ENCODE measurements at places on chromosomes 6 and 20.
A peak's percentile ranks its signal among the peaks of the same experiment; 100 is the strongest.

- no peak for DNase-seq
These were observed 5.2 kb upstream of the IL17A start for GRCh38 chr6:52180787-52181558.

DNA sequence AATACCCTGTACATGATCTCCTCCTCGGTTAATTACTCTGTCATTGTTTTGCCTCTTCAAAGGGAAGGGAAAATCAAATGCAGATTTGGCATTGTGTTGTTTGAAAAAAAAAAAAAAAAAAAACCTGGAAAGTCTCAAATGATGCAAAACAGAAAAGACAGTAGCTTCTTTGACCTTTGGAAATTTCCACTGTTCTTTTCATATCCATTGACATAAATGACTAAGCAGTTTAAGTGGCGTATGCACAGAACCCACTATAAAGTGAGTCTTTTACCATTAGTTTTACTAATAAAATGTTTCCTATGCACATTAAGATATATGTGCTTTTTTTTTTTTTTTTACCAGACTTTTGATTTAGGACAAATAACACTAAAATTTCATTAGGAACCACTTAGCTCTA, 704.3 kb downstream of the TFAP2A start:
- no peak for DNase-seq

DNA sequence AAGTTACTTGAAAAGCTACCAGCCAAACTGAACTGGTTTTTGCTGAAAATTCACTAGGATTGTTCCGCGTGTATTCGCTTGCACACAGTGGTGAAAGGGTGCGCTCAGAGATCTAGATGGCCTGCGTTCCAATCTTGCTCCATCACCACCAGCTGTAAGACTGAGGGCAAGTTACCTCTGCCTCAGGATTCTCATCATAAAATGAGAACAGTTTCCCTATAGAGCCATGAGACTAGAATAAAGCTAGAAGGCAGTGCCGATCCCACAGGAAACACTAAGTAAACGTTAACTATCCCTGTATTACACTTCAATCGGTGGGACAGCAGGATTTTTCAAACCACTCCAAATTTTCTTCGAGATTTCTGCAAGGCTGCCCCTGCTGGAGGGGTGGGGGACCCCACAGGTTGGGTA, 838 bp downstream of the AHCY start:
- no peak for DNase-seq

DNA sequence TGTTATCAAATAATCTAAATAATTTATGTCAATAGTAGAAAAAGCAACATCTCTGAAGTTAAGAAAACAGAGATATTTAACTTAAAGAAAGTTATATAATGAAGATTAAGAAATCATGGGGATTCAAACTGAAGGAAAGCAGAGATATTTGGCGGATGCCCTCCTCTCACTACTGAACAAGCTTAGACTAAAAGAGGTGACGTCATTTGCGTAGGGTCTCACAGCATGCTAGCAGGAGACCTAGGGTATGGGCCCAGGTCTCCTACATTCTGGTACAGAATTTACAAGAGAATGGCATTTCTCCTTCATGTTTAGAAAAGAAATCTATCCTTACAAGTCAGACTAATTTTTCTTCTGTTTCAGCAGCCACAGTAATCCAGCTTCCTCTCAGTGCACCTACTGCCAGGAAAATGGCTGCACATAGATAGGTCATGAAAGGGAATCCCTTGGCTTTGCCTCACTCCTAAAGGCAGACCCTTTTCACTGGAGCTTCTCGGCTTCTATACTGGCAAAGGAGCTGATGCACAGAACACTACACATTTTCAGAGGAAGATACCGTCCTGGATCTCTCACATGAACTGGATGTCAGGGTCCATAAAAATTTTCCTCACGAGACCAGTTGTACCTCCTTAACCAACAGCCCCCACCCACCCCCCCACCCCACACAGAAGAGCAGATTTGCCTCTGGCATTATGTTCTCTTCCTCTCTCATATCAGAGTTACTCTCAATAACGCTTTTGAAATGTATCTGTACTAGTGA, 41.8 kb upstream of the DST start:
- DNase-seq, result no peak

DNA sequence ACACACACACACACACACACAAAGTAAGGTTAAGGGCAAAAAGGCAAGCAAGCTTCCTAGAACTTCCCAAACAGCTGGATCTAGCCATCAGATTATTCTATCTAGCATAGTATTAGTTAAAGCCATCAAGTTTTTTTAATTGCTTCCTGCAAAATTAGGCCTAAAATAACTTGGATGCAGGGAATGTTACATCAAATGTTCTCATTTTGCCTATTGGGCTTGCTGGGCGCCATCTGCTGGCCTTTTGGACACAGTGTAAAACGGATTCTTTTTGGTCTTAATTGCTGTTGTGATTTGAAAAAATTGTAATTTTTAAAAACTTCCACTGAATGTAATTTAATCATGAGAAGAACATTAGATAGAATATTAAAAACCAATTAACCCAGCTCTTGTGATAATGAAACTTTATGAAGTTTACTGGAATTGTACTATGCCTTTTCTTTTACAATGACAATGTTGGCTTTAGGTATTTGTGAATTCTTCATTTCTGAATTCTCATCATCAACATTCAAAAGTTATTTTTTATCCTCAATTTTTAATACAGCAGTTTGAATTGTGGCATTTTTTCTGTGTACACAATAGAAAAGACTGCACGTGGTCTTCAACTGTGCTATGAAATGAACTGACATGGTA, 6.8 kb downstream of the MKKS start:
- peak; percentile 11 for DNase-seq

DNA sequence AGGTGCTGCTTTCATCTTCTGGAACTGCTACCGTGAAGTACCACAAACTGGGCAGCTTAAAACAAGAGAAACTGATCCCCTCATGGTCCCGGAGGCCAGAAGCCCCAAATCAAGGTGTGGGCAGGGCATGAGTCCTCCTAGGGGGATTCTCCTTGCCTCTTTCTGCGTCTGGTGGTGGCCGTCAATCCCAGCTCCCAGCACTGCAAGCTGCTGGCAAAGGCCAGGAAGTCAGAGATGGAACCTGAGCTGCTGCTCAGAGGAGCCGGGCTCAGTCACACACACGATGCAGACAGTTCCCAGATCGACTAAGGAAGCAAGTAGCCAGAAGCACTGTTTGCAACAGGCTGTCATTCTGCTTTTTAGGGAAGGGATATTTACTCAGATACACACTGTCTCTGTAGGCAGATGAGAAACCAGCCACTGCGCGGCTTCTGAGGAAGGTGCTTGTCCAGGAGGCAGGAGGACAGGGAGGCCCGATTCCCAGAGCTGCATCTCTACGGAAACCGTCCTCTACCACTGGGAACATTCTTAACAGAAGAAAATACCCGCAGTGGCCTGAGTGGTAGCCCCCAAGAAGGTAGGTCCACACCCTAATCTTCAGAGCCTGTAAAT, 15.5 kb downstream of the BHLHE23 start:
- DNase-seq, result no peak

DNA sequence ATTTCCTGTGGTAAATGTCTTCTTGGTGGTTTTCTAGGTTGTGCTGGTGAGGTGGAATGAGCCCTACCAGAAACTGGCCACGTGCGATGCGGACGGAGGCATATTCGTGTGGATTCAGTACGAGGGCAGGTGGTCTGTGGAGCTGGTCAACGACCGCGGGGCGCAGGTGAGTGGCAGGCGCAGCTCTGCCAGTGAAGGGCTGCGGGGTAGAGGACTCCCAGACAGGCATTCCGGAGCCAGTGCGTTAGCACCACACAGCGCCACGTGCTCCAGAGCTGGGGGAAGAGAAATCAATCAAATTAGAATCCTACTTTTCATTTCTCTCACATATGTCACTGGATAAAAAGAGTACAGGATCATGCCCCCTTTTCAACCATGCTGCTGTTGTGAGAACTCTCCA, 100.8 kb downstream of the TULP4 start:
- no peak for DNase-seq

- DNase-seq, result no peak
These were observed 52.8 kb upstream of the ZFAND3 start for GRCh38 chr6:37766717-37767116.

DNA sequence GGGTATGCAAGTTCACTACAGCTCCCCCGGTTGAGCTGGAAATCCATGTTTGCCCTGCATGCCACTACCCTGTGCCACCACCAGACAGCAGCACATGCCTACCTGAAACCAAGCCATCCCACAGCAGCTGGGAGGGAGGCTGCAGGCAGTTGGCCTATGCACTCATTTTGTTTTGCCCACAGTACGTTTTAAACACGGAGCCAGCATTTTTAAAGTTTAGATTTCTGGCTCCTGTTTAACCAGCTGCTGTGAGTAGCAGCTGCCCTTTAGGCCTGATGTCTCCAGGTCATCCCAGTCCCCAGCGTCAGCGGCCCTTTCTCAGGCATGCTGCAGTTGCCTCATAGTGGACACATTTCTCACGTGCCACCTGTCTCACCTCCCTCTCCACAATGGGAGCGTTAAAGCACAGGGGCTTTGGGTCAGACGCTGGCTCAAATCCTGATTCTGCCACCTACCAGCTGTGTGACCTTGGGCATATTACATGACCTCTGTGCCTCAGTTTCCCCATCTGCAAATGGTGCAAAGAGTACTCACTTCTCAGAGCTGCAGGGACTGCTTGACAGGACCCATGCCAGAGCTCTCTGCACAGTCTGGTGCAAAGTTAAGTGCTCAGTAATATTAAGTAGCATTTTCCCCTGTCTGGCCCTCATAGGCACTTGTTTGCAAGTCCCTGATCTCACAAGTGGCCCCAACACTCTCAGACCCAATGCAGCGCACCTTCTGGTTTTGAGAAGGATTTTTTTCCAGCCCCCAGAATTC, 8.2 kb upstream of the UBE2V1 start:
- DNase-seq, result peak; percentile 58

GRCh38 chr20:36573798-36574365, 485 bp downstream of the TGIF2 start:
- DNase-seq, result peak; percentile 25

- DNase-seq, result no peak
These were observed 87.1 kb upstream of the SULF2 start for GRCh38 chr20:47872341-47872740.

- DNase-seq, result no peak
These were observed 220.5 kb upstream of the SSTR4 start for GRCh38 chr20:22814471-22815205.

GRCh38 chr6:30074331-30075093, 1.1 kb downstream of the RNF39 start:
- DNase-seq, result no peak

- DNase-seq, result no peak
These were observed 772 bp downstream of the HINT3 start for GRCh38 chr6:125957391-125957693.

DNA sequence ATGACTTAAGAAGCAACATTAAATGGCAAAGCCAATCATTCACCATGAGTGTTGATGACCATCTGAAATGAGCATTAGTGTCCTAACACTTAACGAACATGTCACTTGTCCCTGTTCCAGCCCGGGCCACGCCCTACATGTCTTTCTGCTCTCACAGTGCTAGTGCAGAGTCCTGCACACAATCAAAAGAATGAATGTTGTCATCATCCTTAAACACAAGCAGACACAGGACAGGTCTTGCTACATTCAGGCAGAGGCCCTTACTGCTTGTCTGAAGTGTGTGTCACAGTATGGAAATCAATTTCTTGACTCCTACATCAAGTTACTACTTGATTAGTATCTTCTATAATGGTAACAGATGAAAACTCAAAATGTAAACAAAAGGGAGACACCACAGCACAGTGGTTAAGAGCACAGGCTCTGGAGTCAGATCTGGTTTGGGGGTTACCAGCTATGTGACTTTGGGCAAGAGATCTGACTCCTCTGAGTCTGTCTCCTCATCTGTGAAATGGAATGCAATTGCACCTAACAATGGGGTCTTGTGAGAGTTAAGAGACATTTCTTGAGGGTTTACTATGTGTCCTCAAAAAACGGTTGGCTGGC, 17.4 kb downstream of the UBE2V1 start:
- DNase-seq, result no peak

- DNase-seq, result no peak
These were observed 283.0 kb downstream of the TSHZ2 start for GRCh38 chr20:53255102-53255710.

- no peak for DNase-seq
These were observed 291.6 kb downstream of the PHF3 start for GRCh38 chr6:63926950-63927927.

GRCh38 chr6:134111062-134111677, 58.7 kb upstream of the SLC2A12 start:
- no peak for DNase-seq
